Activated naive CD8-positive, alpha-beta T cell treated with anti-CD3 and anti-CD28 coated beads for 36 hours (primary cell): ENCODE measurements at places on chromosomes 7 and 10. TPM values are rescaled to one million over a fixed set of nuclear protein-coding genes. Genes with fewer than 3 reads are reported as not detected.

SFRP5 gene
- total RNA-seq = 0.22 TPM

SEMA3E gene
- total RNA-seq = not detected

PRTFDC1 gene
- total RNA-seq = 2.8 TPM

PRKAR2B gene
- 2.0 TPM for total RNA-seq

PITRM1 gene
- 75.5 TPM for total RNA-seq

DNA sequence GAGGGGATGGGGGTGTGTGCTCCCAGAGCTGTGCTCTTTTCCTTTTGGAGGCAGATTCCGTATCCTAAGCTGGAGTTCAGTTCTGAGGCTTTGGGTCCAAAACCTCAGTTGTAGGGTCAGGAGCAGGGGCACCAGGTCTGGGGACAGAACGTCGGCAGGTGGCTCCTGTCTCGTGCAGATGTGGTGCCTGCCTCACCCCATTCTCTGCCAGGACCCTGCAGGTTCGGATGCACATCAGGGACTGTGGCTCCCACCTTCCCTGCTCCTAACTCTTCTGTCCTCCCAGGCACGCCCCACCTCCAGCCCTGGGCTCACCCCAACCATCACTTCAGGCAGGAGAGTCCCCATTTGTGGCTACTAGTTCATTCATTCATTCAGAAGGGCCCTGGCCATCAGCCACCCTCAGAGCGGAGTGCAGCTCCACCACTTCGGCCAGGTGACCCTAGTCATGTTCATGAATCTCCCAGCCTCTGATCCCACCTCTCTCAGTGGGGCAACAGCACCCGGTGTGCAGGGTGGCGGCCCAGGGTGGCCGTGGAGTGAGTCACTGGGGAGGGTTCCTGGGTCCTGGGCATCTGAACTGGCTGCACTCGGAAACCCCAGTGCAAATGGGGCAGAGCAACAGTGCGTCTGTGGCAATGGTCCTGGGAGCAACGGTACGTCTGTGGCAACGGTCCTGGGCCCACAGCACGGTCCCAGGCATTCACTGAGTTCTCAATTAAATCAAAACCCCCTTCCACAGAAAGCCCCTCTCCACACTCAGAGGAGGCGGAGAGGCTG lies 100.8 kb upstream of the FAM20C start:
- no peak for DNase-seq

- no peak for DNase-seq
Observed at GRCh38 chr7:83101530-83101929, 61.2 kb downstream of the PCLO start.

DNA sequence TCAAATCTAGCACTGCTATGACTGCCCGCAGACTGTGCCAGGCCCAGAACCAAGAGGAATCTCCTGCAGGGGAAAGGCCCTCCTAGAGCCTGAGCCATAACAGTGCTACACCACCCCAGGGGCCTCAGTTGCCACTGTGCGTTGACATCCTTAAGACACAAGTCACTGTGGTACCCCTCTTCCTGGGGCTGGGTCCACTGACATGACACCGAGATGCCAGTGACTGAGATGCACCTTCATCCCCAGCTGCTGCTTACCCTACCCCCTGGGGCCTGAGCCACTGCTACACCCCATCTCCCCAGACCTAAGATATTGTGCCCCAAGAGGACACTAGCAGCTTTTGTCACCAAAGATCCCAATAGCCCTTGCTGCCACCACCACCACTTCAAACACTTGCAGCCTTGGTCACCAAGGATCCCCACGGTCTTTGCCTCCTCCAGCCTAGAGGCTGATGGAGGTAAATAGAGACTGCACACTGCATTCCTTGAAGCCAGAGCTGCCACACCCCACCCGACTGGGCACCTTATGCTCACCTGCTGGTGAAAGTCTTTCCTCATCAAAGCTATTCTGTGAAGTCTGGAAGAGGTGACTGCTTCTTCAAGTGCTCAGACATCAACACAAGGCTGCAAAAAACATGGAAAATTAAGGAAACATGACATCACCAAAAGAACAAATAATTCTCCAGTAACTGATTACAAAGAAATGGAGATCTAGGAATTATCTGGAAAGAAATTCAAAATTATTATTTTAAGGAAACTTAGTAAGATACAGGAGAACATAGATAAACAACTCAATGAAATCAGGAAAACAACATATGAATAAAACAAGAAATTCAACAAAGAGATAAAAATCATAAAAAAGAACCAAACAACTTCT lies 40.4 kb upstream of the SHH start:
- no peak for DNase-seq

- no peak for DNase-seq
Observed at GRCh38 chr10:78617631-78618030, 451.1 kb upstream of the ZMIZ1 start.

DNA sequence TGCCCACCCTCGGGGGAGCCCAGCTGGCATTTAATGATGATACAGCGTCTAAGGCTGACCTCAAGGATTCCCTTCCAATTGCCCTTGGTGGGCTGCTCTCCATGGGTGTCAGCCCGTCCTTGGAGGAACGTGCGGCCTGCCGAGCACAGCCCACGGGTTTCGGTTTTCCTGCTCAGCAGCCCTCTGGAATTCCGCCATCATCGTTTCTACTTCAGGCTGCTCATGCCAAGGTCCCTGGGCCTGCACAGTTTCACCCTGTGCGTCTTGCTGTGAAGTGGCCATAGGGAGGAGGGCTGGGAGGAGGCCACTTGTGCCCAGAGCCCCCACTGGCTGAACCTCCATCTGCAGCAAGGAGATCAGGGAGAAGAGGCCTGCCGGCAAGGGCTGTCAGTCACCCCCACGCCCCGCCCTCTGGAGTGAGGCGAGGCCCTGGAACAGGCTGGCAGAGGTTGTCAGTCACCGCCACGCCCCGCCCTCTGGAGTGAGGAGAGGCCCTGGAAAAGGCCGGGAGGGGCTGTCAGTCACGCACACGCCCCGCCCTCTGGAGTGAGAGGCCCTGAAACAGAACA lies 82.8 kb downstream of the CHST15 start:
- DNase-seq = no peak

GRCh38 chr10:67819768-67820204 lies 18.2 kb downstream of the DNAJC12 start:
- DNase-seq = peak; percentile 14

- DNase-seq = no peak
Observed at GRCh38 chr7:71243736-71244410, 111.9 kb downstream of the GALNT17 start.

DNA sequence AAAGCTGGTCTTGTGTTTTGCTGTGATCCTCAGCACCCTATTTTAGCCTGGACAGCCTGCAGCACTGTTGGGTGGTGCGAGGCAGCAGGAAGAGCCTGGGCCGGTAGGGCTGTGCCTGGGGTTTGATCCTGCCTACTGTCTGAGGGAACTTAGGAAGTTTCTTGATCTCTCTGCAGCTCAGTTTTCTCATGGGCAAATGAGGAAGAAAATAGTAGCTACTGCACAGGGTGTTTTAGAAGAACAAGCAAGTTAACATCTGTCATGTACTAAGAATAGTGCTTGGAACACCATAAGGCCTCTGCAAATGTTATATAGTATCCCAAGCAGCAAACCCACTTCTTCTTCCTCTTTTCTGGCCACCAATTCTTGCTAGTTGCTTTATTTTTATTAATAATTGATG lies 12.0 kb upstream of the AGR2 start:
- no peak for DNase-seq

- no peak for DNase-seq
Observed at GRCh38 chr7:74026406-74026902, 1.5 kb upstream of the ELN start.

DNA sequence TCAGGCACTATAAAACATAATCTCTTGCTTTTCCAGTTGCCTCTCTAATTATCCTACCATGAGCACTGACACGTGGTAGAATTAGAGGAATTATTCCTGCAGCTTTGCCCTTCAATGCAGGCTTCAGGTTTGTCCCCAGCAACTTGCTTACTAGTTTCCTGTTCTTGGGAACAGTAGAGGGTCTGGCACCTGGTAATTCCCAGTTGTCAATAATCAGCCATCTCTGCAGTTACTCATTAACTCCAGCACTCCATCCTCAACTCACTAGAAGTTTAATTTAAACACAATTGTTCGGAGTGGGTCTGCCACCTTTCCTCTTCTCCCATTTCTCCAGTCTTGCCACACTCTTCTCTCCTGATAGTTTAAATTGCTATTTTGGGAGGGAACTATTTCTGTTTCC lies 324.3 kb upstream of the KIAA1217 start:
- DNase-seq = no peak

DNA sequence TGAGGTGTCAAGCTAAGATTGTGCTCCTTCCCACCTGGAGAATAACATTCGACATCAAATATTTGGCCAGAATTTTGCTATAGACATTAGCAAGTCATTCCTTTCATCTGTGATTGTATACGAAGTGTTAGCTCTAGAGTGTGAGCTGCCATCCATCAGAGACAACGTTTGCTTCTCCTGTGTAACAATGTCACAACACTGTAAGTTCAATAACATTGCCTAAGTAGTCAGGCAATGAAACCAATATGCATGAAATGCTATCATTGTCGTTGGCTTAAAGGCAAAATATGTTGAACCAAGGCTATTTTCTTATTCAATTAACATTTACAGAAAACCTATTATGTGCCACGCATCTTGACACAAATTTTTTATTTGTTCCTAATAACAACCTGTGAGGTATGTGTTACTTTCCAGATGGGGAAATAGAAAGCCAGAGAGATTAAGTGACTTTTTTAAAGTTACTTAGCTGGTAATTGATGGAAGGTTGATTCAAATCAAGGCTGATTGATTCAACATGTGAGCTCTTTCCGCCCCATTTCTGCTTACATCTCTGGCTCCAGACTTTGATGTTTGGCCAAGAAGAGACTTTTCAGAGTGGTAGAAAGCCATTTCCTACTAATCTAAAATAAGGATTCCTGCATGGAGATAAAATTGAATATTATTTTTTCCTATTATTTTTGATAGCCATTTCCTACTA lies 32.0 kb downstream of the BET1 start:
- no peak for DNase-seq

- no peak for DNase-seq
Observed at GRCh38 chr10:22589851-22590514, 124.4 kb downstream of the PIP4K2A start.

GRCh38 chr10:91198781-91199180 lies 21.7 kb upstream of the PCGF5 start:
- no peak for DNase-seq

- DNase-seq = no peak
Observed at GRCh38 chr7:80132594-80132993, 2.0 kb upstream of the GNAI1 start.

GRCh38 chr7:130329681-130330080 lies 14.9 kb upstream of the CPA5 start:
- DNase-seq = no peak

- DNase-seq = no peak
Observed at GRCh38 chr7:153027210-153027609, 267.7 kb downstream of the ACTR3B start.

DNA sequence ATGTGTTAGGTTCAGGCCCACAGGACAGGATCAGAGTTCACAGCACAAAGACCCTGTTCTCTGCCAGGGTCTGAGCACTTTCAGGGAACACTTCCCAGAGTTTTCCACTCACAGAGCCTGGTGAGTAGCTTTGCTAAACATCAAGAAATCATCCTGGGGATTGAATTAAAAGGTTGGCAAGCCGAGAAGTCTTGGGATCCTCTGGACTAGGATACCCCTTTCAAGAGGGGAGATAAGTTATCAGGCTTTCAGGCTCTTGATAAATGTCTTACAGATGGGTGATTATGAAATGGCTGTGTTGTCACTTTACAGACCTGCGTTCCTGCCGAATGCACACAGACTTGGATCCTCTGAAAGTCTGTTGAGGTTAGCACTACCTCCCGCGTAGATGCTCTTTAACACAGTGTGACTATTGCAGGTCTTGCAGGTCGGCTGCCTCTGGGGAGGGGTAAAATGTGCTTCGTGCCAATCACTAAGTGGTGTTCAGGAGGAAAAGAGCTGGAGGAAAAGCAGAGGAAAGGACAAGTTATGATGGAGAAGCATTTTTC lies 473.5 kb upstream of the AKR1E2 start:
- DNase-seq = no peak

- DNase-seq = no peak
Observed at GRCh38 chr7:36958111-36958733, 233.9 kb upstream of the AOAH start.

GRCh38 chr10:109974504-109975191 lies 33.1 kb upstream of the ADD3 start:
- DNase-seq = no peak

DNA sequence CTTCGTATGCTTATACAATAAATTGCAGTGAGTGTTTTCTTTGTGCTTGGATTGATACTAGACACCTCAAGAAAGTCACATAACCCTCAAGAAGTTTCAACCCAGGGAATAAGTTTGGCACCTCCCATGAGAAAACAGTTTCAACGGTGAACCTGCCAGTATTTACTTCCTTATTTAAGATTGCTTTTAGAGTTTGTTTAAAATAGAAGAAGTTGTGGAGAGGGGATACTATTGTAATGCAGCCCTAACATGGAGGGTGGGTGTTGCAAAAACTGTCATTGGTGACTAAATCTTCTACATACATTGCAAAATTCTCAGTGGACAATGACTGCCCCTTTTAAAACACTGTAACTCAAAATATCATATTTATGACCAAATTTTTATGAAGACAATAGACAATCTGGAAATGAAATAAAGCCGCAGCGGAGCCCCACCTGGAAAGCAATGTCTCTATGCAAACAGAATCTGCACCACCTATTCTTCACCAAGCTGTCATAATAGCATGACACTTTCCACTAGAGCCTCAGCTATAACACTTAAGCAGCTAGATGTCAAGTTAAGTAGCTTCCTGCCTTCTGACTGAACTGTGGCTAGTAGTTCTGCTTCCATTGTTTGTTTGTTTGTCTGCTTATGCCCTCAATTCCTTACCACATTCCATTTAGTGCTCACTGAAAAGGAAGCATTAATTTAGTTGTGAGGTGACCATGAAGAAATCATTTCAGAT lies 98.2 kb downstream of the MDFIC start:
- no peak for DNase-seq

- DNase-seq = peak; percentile 24
Observed at GRCh38 chr10:63707254-63707910, 186.2 kb downstream of the REEP3 start.

DNA sequence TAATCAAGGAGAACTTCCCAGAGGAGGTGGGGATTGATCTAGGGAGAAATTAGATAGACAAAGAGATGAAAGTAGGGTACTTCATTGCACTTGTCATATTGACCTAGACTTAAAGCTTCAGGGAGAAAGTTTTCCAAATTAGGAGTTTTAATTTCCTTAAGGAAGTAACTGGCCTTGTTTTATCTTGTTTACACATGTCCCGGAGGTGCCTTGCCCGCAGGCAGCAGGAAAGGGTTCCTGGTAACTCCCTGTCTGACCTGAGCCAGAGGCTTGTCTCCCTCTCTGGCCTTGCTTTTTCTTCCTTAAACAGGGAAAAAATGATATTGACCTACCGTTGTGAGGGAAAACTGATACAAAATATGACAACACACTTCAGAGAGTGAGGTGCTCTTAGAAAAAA lies 181.6 kb downstream of the EVX1 start:
- no peak for DNase-seq

DNA sequence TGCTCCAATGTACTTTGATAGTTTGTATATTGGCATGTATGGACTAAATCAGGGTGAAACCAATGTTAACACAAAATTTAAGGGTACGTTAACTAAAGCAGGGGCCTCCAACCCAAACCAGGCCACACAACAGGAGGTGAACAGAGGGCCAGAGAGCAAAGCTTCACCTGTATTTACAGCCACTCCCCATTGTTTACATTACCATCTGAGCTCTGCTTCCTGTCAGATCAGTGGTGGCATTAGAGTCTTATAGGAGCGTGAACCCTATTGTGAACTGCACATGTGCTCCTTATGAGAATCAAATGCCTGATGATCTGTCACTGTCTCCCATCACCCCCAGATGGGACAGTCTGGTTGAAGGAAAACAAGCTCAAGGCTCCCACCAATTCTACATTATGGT lies 62.0 kb upstream of the SCIN start:
- DNase-seq = no peak

GRCh38 chr10:93947055-93947454 lies 46.7 kb upstream of the PLCE1 start:
- DNase-seq = no peak
